A549 treated with GW870086 at 1 μM for 4 hours (cell line): ENCODE measurements at places on chromosomes 2 and 18. TPM values are rescaled to one million over a fixed set of nuclear protein-coding genes. Genes with fewer than 3 reads are reported as not detected.

The LMAN1 gene
- 21.9 to 40.5 TPM (median 32.9 TPM) in 5 replicates for total RNA-seq

The MZT2B gene
- total RNA-seq: 295 to 433 TPM (median 412 TPM) in 5 replicates

The TRABD2A gene
- 8.4 to 13.6 TPM (median 13.4 TPM) in 5 replicates for total RNA-seq

The IL1A gene
- 0.09 to 0.35 TPM (median 0.21 TPM) in 5 replicates for total RNA-seq

The QPCT gene
- 20.7 to 24.1 TPM (median 21.2 TPM) in 5 replicates for total RNA-seq
